ENCODE measurements at places on chromosomes 13 and 19.
A peak's percentile ranks its signal among the peaks of the same experiment; 100 is the strongest.

DNA sequence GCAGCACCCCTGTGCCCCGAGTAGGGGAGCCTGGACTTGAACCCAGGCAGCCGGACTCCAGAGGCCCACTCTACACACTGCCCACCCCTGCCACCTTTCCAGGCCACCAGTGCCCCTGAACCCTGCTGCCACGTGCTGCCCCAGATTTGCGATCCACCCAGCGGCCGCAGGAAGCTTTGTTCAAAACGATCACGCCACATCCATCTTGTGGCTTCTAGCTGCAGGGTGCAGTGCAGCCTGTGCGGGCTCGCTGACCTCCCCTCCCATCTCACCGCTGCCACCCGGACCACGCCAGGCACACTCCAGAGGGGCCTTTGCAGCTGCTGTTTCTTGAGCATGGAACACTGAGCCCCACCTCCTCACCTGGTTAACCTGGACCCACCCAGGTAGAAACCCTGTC is 3.8 kb downstream of the RAVER1 start:
- no peak for DNase-seq

DNA sequence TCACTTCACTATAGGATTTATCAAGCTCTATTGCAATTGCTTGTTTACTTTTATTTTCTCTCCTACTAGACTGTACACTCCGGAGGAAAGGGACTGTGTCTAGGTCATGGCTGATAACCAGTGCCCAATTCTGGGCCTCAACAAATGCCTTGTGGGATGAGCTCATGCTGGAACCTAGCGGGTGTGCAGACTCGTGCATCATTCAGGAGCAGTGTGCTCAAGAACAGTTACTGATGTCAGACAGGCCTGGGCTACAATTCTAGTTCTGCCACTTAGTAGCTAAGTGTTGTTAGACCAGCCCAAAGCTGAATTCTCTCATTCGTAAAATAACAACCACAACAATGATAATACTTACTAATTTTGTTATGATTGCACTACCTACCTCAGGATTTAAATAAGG is 95.4 kb downstream of the CYSLTR2 start:
- no peak for DNase-seq

DNA sequence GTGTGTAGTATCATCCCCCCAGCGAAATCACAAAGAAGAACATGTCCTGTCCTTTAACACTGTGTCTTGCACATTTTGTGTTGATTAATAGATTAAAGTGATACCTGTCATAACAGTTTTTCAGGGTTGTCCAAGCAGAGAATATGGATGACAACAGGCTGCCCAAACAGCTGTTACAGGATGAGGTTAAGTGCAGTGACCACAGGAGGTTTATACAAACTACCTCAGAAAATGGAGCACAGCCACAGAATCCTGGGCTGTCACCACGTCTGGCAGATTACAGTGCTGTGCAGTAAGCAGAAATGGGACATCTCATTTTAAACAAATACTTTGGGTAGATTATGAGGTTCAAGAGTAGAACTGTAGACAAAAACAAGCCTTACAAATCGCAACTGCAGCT is 575.6 kb downstream of the DCT start:
- no peak for DNase-seq

DNA sequence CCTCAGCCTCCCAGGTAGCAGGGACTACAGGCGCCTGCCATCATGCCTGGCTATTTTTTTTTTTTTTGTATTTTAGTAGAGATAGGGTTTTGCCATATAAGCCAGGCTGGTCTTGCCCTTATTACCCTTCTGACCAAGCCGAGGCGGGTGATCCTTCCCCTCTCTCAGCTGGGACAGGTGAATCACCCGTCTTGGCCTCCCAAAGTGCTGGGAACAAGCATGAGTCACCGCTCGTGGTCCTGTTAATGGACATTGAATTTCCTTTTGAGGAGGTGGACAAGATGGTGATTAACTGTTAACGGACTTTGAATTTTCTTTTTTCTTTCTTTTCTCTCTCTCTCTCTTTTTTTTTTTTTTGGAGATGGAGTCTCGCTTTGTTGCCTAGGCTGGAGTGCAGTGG is 10.6 kb downstream of the CD70 start:
- no peak for DNase-seq

DNA sequence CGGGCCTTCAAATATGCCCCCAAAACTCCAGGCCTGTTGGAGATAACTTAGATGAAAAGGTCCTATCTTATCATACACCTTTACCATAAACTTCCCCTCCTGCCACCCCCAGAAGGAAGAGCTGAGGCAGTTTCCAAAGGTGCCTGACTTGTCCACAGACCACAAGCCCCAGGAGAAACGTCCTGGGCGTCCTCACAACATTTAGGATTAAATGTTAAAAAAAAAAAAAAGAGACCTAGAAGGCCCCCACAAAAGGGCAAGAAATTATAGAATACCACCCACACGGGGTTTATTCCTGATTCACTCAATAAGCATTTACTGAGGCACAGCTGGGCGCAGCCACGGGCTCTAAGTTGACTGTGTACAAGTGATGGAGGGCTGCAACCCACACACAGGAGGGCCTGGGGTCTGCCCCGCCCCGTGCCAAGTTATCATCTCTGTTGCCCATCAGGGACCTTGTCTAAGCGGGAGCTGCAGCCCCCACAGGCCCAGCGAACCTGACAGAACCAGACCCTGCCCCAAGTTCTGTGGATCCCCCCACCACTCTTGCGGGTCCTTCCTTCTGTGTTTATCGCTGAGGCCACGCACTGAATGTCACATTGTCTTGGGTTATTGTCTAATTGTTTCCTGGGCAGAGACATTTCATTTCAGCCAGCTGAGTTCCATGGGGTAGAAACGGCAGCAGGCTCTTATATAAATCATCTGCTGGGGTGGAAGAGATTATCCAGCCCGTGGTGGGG is 83.0 kb upstream of the TM9SF2 start:
- no peak for DNase-seq

DNA sequence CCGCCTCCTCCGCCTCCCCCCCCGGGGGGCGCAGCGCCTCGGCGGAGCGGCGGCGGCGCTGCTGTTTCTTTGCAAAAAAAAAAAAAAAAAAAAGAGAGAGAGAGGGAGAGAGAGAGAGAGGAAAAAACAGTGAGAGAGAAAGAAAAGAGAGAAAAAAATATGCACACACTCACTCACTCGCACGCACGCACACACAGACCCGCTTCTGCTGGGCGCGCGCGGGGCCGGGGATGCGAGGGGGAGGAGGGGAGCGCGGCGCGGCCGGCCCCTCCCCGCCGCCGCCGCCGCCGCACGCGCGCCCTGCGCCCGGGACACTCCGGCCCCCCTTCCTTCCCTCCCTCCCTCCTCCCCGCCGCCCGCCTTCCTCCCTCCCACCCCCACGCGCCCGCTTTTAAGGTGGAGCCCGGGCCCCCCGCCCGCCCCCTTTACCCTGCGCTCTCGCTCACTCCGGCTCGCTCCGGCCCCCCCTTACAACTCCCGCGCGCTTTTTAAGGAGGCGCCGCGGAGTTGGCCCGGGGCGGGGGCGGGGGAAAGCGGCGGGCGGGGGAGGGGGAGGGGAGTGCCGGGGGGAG is at the start of gene SAMD1:
SAMD1 (minus strand) TSS at position 243 of the 572 bp plus-strand sequence.
- DNase-seq: peak; percentile 74

- DNase-seq: no peak
Measured at GRCh38 chr19:33902802-33903488, 106.3 kb downstream of the KCTD15 start.

GRCh38 chr13:52067237-52067636 is 42.7 kb downstream of the UTP14C start:
- DNase-seq: no peak
